ENCODE measurements at places on chromosomes 3 and 15.
A peak's percentile ranks its signal among the peaks of the same experiment; 100 is the strongest.

- no peak for DNase-seq
Measured at GRCh38 chr15:85702321-85703101, 92.2 kb downstream of the KLHL25 start.

DNA sequence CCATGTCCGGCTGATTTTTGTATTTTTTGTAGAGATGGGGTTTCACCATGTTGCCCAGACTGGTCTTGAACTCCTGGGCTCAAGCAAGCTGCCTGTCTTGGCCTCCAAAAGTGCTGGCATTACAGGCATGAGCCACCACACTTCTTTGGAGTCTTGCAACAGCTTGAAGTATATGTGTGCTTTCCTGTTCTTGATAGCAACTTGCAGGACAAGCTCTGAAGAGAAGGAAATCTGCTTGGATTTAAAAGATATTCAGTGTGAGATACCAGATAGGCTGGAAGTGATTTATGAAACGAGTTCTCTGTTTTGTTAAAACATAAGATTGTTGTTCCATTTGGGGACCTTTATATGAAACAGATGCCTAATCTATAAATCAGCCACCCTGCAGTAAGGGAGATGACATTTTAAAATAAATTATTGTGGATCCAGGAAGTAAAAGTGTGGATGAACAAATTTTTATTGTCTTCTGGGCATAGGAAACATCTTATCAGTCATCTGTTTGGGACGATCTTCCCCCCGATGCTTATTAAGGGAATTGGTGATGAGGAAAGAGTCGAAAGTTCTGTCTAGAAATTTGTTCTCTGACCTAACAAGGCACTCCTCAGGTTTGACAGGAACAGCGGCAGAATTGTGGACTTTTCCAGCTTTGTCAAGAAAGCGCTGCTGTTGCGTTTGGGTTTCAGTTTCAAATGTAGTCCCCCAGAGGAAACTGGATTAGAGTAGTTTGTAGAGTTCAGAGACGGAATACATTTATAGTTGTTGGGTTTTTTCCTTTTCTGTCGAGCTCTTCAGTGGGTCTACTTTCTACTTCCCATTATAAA, 53.7 kb upstream of the MAGI1 start:
- no peak for DNase-seq

- DNase-seq: no peak
Measured at GRCh38 chr3:66177026-66177425, 43.8 kb upstream of the SLC25A26 start.

DNA sequence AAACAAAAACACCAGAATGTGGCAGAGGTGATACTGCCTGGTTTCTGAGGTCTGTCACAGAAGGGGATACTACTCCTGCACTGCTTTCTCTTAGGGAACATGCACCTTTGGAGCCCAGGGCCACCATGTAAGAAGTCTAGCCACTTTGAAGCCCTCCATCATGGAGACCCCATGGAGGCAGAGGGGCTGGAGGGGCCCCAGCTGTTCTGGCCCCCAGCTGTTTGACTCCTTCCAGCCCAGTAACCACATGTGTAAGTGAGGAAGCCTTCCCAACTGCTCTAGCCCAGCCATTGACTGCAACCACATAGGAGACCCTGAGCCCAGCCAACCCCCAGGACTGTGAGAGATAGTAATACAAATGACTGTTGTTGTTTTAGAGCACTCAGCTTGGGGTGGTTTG, 9.0 kb upstream of the IGDCC4 start:
- DNase-seq: no peak

- peak; percentile 84 for DNase-seq
Measured at GRCh38 chr3:104596551-104596950, 770.2 kb upstream of the ALCAM start.

GRCh38 chr15:36358094-36358493, 221.3 kb upstream of the CDIN1 start:
- DNase-seq: peak; percentile 49

GRCh38 chr3:126649556-126650092, 5.3 kb downstream of the TXNRD3 start:
- peak; percentile 8 for DNase-seq

GRCh38 chr3:126127452-126127851, 43.5 kb upstream of the SLC41A3 start:
- DNase-seq: no peak

GRCh38 chr3:37863949-37864822, 2.5 kb downstream of the CTDSPL start:
- DNase-seq: peak; percentile 31
